ENCODE measurements at places on chromosomes 1 and 21. TPM values are rescaled to one million over a fixed set of nuclear protein-coding genes. Genes with fewer than 3 reads are reported as not detected.

Gene PRAMEF33
- not detected for total RNA-seq

Gene DYNLT4
- not detected for total RNA-seq

Gene NTRK1
- not detected for total RNA-seq

Gene GJB3
- total RNA-seq = not detected

Gene WDR64
- 0.24 TPM for total RNA-seq

Gene DIO1
- total RNA-seq = not detected

Gene NBPF8
- total RNA-seq = 8.8 TPM

Gene MFAP2
- total RNA-seq = 16.7 TPM

Gene ST6GALNAC3
- total RNA-seq = 5.1 TPM

Gene FAM76A
- total RNA-seq = 12.7 TPM

Gene PPFIA4
- not detected for total RNA-seq

Gene S100A7
- total RNA-seq = not detected

Gene ZSWIM5
- total RNA-seq = not detected

Gene GJA9
- total RNA-seq = not detected

Gene WLS
- 18.6 TPM for total RNA-seq

Gene LRRC53
- not detected for total RNA-seq

Gene TIPRL
- 60.4 TPM for total RNA-seq

Gene CNR2
- not detected for total RNA-seq

Gene ANGPTL1
- 0.13 TPM for total RNA-seq

Gene ARMH1
- not detected for total RNA-seq

Gene STUM
- 0.03 TPM for total RNA-seq

Gene ADAM30
- total RNA-seq = not detected

Gene CLCA1
- not detected for total RNA-seq

Gene GNG12
- 330 TPM for total RNA-seq

Gene SPRR5
- not detected for total RNA-seq

Gene FOXO6
- total RNA-seq = 0.05 TPM

Gene EPS8L3
- total RNA-seq = not detected

Gene ARTN
- total RNA-seq = not detected

Gene PROX1
- total RNA-seq = 0.25 TPM
